ENCODE measurements at places on chromosomes 16 and 17.
A peak's percentile ranks its signal among the peaks of the same experiment; 100 is the strongest.

DNA sequence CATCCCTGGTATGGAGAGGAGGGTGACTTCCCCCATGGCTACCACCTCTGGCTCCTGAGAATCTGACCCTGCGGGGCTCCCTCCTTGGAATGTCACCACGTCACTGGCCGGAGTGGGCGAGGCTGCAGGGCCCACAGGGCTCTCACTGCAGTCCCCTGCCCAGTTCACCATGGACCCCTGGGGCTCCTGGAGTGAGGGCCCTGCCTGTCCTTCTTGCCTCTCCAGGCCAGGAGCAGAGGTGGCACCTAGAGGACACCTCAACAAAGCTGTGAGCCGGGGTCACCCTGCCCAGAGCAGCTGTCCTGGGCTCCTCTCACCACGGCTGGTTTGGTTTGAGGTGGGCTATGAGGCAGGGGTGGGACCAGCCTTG, 67.8 kb upstream of the GNG13 start:
- DNase-seq = no peak

- no peak for DNase-seq
Observed at GRCh38 chr17:75552425-75553294, 27.2 kb downstream of the LLGL2 start.

GRCh38 chr17:37458805-37459204, 30.9 kb upstream of the DUSP14 start:
- no peak for DNase-seq

DNA sequence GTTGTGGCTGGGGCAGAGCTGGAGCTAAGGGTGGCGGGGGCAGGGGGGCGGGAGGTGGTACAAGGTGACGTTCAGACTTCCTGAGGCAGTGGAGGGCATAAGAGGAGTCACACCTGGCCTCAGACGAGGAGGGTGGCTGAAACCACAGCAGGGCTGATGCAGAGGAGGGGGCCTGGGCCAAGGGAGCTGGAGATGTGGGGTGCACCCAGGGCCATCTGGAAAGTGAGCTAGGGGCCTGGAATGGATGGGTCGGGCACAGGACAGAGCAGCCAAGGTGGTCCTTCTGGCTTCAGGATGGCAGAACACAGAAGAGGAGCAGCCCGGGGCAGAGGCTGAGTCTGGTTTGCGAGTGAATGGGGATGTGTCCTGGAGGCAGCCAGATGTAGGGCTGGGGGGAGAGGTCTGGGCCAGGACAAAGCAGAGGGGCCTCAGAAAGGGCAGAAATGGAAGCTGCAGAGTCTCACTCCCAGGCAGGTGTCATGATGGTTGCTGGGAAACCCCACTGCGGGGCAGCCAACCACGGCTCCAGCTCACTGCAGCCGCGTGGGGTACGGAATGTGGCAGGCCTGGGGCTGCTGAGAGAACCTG, 57.6 kb downstream of the PRMT7 start:
- DNase-seq = peak; percentile 31

DNA sequence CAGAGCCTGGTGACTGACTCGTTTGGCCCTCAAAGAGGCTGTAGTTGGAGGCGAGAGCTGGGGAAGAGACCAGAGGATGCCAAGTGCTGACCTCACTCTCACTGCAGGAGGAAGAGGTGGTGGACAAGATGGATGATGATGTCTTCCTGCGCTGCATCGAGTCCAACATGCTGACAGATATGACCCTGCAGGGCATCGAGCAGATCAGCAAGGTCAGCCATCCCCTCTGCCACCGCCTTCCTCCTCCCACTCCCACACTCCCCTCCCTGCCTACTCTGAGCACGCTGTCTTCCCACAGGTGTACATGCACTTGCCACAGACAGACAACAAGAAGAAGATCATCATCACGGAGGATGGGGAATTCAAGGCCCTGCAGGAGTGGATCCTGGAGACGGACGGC, 26.9 kb downstream of the POLR2A start:
- no peak for DNase-seq

- no peak for DNase-seq
Observed at GRCh38 chr17:2027528-2028233, 2.3 kb upstream of the DPH1 start.

GRCh38 chr17:9714801-9715200, 69.5 kb downstream of the USP43 start:
- DNase-seq = no peak

DNA sequence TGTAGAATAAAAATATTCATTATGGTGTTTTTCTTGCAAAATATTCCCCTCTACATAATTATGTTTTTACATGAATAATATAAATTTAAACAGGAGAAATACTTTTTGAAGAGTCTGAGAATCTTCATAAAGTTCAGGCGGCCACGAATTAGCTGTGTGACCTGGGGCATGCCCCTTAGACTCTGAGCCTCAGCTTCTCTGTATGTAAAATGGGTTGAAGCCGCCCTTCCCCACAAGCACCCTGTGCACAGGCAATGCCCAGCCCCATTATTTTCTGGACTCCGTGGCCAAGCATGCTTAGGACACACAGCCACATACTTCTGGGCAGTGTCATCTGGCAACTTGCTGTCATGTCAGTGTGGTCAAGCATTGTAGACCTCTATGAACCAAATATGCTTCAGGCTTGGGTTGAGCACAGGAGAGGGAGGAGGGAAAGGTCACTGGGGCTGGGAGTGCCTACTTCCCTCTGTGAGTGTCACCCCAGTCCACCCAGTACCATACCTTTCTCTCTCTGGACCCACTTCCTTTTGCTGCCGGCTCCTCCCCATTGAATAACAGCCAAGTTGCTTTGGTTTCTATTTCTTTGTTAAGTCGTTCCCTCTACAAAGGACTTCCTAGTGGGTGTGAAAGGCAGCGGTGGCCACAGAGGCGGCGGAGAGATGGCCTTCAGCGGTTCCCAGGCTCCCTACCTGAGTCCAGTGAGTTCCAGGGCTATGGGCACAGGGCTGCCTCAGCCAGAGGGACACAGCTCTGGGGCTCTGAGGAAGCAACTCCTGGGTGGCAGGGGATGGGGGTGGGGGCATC, at the start of gene LGALS9:
TSS of gene LGALS9 (plus strand) at position 582 of the 804 bp plus-strand sequence. CDS start at position 660, 78 bp downstream.
- peak; percentile 8 for DNase-seq

DNA sequence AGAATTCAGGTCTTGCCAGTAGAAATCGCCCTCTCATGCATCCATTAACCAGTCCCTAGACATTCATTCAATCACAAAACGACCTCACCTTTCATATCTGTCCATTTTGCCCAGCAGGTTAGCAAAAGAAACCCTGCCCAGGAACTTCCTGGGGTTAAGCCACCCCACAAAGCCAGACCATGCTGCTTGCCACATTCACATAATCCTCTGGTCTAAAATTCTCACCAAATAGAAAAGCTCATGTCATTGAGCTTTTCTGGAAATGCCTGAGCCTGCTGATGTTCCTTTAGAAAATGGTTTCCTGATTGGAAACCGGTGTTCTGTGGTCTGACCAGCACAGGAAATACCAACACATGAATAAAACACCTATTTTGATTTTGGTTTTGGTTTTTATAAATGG, 21.6 kb upstream of the DYNLRB2 start:
- DNase-seq = no peak

GRCh38 chr17:6101706-6102105, 31.5 kb downstream of the WSCD1 start:
- no peak for DNase-seq

DNA sequence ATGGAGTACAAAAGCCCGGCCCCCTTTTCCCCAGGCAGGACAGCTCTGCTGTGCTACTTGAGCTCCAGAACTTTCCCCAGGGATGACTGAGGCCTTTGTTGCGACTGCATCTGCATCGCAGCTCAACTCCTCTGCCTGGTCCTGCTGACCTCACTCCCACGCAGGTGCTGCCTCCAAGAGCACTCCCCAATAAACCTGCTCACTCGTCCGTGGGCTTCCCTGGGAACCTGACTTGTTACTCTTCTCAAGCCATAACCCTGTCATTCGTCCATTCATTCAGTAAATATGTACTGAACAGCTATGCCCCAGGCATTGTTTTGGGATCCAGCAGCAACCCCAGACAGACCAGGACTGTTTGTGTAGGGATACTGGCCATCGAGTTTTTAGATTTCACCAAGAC, 11.6 kb upstream of the RMI2 start:
- DNase-seq = no peak

GRCh38 chr16:84718-85406, 6.8 kb downstream of the MPG start:
- peak; percentile 83 for DNase-seq

DNA sequence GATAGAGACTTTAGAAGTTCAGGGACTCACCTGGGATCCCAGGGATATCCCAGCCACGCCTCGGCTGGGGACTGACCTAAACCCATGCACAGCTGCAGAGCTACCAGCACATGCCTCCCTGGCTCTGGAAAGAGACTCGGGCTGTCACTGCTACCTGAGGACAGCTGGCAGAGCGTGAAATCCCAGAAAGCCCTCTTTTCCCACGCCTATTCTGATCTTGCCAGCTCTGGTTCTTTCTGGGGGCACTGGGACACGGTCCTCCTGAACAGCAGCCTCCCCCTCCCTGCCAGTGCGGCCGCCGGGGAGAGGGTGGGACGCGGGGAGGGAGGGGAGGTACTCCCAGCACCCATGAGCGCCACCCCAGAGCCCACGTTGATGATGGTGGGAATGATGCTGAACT, 10.8 kb downstream of the P2RX5 start:
- peak; percentile 44 for DNase-seq

GRCh38 chr16:5874899-5875298, 777.3 kb upstream of the EEF2KMT start:
- DNase-seq = no peak

- no peak for DNase-seq
Observed at GRCh38 chr17:50252781-50253180, 21.5 kb upstream of the TMEM92 start.

DNA sequence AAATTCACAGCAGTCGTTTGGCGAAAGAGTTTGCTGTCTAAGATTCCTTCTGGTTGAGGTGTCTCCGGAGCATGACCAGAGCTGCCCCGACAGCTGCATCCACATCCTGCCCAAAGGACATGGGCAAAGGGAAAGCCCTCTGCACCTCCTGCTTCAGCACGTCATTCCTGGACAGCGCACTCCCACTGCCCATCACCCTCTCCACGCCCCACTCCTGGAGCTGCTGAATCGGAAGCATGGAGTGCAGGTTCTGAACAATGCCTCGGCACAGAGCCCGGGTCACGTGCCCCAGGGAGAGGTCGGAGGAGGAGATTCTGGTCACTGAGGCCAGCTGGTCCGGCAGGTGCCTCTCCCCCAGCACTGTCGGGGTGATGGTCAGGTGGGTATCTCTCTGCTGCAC, 1.3 kb upstream of the TRPV1 start:
- no peak for DNase-seq

DNA sequence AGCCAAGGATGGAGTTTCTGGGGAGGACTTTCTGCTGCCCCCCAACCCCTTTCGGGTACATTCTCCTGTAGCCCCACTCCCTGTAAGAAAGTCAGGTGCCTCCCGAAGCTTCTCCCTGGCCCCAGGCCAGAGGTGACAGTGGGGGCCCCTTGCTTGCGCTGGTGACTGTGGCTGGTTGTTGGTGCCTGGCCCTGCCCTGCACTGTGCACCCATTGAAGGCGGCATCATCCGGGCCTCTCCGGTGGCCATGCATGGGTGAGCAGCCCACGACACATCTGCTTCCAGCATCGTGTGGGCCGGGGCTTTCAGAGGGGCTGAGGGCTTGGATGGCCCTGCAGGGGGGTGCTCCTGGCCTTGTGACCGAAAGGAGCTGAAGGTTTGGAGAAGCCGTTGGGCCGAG, 297.0 kb downstream of the SEC14L1 start:
- peak; percentile 65 for DNase-seq

- DNase-seq = peak; percentile 37
Observed at GRCh38 chr16:71367241-71367976, 8.9 kb downstream of the CALB2 start.

GRCh38 chr17:77606865-77607210, 351.7 kb upstream of the TNRC6C start:
- DNase-seq = no peak

- DNase-seq = no peak
Observed at GRCh38 chr17:49146620-49147306, 14.2 kb downstream of the B4GALNT2 start.

DNA sequence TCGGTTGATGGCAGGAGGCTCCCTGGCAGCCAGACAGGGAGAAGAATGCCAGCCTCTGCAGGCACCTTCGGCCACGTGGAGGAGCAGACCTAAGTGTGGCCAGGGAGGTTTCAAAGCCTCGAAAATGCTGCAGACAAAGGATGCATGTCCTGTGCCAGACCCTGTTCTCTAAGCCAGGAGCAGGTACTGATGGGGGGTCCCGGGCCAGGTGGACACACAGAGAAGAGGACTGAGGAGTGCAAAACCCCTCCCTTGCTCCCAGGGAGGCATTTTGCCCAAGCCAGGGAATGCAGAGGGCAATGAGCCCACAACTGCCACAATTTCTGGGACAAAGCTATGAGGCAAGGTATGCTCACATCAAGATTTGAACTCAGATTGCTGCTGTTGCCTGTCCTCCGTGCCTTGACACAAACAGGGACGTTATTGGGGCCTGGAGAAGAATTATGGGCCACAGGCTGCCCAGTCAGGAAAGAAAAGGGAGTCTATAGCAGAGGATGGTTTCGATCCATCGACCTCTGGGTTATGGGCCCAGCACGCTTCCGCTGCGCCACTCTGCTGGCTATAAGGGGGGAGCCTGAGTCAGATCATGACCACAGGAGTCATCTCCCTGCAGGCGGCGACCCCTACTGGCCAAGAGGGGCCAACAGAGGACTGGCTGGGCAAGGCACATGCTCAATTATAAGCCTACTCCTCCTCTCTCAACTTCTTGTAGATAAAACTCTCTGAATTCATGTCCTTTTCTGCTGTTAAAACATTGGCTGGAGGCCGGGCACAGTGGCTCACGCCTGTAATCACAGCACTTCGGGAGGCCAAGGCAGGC, 25.1 kb upstream of the FOXK2 start:
- peak; percentile 91 for DNase-seq

GRCh38 chr17:79633154-79633553, 22.3 kb upstream of the RBFOX3 start:
- DNase-seq = no peak

DNA sequence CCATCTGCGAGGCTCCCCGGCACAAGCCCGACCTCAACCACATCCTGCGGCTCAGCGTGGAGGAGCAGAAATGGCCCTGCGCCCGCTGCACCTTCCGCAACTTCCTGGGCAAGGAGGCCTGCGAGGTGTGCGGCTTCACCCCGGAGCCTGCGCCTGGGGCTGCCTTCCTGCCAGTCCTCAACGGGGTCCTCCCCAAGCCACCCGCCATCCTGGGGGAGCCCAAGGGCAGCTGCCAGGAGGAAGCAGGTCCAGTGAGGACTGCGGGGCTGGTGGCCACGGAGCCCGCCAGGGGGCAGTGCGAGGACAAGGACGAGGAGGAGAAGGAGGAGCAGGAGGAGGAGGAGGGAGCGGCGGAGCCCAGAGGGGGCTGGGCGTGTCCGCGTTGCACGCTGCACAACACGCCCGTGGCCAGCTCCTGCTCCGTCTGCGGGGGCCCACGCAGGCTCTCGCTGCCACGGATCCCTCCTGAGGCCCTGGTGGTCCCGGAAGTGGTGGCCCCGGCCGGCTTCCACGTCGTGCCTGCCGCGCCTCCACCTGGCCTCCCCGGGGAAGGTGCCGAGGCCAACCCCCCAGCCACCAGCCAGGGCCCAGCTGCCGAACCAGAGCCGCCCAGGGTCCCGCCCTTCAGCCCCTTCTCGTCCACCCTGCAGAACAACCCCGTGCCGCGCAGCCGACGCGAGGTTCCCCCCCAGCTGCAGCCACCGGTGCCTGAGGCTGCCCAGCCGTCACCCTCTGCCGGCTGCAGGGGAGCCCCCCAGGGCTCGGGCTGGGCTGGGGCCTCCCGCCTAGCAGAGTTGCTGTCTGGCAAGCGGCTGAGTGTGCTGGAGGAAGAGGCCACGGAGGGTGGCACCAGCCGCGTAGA, 13.1 kb upstream of the PRR35 start:
- DNase-seq = no peak

GRCh38 chr16:18959031-18959505, 24.7 kb upstream of the TMC7 start:
- no peak for DNase-seq

Data from OCI-LY7 (cell line).